Trophoblast cell (in vitro differentiated cells and primary cell): ENCODE measurements at places on chromosomes 6 and 20.

DNA sequence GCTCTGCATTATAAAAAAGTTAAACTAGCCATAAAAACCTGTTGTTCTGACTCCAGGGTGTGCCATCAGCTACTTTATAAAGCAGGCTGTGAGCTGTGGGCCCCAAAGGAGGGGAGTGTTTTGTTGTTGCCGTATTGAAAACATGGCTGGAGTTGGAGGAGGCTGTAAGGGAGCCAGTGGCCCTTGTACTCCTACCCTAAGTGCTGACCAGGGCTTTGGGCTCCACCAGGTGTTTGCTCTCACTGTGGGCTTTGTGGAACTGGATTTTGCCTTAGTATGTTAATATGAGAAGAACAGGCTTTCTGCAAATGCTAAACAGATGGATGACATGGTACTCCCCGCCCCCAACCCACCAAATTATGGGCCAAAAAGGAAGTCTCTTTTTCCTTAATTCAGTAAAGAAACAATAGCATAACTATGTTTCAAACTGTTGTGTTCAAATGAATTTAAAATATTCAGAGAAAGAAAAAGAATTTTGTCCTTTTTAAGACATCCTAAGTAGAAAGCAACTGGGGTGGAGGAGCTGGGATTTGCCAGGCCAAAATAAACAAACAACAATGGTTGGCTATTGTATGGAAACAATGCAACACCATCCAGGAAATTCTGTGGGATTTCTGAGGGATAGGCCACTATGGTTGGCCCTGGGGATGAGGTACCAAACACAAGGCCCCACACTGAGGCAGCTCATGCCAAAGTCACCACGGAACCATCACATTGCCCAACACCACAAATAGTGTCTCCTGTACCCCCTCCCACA, 63.3 kb downstream of the PLCG1 start:
- no peak for DNase-seq

- DNase-seq: no peak
Measured at GRCh38 chr6:112321322-112321721, 25.8 kb upstream of the RFPL4B start.

DNA sequence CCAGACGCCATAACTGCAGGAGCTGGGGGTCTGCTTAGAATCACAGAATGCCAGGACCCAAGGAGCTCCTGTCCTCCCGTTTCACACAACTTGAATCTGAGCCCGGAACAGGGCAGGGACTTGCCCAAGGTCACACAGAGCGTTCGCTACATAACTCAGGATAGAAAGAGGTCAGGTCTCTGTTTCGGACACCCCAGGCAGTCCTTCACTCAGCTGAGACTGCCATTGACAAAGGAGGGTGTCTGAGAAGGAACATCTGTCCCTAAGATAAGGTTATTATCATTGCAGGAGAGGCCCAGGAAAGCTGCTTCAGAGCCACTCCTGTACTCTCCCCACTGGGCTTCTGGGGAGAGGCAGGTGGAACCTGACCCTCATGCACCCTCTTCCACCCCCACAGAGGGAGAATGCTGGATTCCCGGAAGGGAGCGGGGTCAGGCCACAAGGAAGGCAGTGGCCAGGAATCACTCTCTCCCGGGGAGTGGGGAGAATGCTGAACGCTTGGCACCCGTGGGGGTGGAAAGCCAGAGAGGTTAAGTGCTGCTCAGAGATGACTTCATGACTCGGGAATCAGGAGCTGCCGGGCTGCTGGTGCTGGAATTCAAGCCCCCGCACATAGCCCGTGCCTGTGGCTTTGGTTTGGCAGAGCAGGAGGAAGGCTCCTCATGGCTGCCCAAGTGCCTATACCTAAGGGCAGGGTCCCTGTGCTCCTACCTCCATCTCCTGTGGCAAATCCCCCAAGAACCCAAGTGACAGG, 10.7 kb downstream of the SDC4 start:
- peak; percentile 78 for DNase-seq

DNA sequence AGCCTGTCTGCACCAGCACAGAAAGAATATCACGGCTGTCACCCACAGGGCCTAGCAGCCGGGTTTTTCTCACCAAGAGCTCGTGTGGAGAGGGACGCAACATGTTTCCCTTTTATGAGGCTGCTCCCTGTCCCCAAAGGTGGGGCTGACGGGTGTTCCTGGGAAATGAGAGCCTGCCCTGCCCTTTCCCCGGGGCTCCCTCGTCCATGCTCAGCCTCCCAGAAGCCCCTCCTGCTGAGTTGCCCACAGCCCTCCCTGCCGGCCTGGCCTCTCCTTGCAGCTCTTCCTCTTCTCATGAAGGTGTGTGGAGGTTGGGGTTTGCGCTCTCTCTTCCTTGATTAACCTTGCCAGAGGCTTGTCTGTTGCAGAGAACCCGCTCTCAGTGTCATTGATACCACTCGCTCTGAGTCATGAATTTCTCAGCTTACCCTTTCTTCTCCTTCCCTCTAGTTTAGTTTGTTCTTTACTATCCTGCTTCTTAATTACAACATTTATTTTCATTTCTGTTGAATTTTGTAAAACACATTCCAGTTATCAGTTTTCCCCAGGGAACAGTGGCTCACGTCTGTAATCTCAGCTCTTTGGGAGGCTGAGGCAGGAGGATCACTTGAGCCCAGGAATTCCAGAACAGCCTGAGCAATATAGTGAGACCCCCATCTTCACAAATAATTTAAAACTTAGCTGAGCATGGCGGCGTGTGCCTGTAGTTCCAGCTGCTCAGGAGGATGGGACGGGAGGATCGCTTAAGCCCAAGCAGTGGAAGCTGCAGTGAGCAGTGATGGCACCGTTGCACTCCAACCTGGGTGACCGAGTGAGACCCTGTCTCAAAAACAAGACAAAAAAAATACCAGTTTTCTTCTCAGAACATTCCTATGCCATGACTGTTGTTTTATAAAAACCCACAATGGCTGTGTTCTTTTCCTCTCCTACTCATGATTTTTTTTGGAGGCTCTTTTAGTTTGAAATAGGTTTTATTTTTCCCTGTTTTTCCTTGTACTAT, 103.8 kb downstream of the TMEM242 start:
- DNase-seq: no peak

DNA sequence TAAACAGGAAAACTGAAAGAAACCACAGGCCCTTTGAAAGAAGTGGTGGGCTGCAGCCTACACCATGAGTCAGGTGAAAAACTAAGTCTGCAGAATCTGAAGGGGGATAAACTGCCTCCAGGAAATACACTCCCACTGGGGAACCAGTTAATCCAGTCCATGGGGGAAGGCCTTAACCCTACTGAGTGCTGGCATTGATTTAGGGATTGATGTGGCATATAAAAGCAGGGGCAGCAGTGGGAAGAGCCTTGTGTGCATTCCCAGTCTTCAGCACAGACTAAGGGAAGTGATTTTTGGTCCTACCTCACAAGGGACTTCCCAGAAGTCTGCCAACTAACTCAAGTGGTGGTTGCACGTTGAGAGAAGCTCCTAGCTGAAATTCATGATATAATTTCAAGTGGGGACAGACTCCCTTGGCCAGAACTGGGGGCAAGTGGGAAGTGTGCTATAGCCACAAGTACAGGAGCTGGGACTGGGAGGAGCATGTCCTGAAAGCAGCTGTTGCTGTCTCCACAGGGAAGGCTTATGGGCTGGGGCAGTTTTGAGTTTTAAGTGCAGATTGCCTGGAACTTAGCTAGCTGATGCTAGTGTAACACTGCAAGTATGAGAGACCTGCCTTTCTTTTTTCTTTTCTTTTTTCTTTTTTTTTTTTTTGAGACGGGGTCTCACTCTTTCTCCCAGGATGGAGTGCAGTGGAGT, 31.2 kb downstream of the CITED2 start:
- no peak for DNase-seq

DNA sequence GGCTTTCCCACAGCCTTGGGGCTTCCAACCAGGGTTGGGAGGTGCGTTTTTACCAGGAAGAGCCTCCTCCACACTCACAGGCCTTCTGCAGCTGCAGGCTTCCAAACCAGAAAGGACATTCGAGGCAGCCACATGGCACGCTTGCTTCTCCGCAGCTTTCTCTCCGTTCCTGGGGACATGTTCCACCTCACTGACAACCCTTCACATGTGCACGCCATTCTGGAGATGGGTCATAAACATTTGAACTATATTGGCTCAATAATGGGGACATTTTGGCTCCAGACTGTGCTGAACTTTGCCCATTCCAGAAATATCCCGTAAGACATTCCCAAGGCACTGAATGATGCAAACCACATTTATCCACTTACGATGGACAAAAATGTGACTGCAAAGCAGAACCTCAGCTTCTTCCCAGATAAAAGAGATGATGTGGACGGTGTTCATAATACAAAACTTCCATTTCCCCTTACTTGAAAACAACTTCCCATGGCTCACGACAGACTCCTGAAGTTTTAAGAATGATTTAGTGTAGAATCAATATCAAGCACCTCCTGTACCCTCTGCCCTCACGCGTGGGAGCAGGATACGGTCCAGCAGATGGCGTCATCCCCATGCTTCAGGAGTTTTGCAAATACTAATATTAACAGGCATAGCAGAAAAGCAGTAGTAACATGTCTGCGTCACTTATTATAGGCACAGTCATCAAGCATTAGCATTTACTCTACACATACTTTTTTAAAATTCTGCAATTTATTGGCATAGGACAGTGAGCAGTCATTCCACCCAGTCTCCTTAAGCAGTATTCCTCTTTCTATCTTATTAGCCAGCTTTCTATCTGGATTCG, 25.4 kb upstream of the FOXF2 start:
- DNase-seq: no peak

- no peak for DNase-seq
Measured at GRCh38 chr6:134245041-134245440, 72.9 kb downstream of the SGK1 start.

DNA sequence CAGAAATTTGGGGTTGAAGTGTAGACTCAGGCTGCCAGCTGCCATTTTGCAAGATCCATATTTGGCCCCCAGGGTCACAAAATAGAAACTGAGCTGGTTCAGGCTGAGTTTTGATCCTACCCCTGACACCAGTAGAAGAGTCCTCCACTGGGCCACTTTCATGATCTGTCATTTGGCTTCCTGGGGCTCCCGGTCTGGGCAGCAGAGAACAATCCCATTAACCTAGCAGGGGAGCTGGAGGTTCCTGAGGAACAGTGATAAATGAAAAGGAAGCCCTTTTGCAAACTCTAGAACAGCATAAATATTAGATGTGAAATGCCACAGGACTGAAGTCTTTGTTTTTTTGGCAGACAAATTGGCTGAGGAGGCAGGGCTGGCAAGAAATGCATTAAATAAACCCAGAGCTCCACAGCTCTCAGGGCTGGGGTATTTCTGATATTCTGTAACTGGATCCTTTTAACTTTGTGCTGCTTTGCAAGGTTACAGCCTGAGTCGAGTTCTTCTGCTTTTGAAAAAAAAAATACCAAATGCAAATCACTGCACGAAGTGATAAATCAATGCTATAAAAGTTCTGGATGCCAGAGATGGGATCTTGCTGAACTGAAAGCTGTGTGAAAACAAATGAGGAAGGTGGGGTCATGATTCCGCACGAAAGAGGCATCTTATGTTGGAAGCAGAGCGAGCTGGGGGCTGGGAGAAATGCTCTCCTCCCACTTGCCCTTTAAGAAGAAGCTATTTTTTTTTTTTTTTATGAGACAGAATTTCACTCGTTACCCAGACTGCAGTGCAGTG, 64.4 kb downstream of the SULF2 start:
- DNase-seq: no peak

DNA sequence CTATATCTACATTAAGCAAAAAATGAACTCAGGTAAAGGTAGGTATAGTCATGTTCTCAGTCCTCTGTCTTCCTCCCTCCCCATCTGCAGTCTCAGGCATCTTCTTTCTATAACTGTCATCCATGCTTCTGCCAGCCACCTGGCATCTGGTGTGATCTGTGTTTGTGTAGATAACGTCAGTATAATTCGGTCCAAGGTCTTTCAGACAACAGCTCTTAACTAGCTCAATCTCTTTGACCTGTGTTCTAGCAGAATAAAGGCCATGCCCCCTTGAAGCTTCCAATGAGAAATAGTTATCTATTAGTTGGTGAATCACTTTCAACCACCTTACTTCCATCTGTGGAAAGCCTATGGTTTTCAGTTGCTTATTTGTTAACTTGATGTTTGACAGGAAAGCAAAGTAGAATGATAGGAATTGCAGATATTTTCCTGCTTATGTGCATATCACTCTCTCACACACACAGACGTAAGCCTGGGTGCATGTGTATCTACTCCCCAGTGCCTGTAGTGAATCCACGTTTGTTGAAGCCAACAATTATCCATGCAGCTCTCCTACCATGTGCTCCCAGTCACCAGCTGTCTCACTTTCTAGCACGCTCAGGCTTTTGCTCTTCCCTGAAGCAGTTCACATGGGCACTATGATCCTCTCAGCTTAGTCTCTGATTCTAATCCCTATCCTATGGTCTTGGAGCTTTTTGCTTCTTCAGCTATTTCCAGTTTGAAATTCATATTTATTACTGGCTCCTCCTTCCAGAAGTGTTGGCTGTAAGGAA, 433.7 kb upstream of the MANEA start:
- no peak for DNase-seq

- DNase-seq: peak; percentile 96
Measured at GRCh38 chr6:2938632-2939083, 32.7 kb downstream of the SERPINB6 start.

DNA sequence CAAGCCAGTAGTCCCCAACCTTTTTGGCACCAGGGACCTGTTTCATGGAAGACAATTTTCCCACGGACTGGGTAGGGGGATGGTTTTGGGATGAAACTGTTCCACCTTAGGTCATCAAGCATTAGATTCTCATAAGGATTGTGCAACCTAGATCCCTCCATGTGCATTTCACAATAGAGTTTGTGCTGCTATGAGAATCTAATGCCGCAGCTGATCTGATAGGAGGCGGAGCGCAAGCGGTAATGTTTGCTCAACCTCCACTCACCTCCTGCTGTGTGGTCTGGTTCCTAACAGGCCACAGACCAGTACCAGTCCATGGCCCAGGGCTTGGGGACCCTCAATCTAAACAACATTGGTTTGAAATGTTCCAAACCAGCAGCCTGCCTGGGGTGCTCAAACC, 137.0 kb upstream of the STXBP5 start:
- no peak for DNase-seq

DNA sequence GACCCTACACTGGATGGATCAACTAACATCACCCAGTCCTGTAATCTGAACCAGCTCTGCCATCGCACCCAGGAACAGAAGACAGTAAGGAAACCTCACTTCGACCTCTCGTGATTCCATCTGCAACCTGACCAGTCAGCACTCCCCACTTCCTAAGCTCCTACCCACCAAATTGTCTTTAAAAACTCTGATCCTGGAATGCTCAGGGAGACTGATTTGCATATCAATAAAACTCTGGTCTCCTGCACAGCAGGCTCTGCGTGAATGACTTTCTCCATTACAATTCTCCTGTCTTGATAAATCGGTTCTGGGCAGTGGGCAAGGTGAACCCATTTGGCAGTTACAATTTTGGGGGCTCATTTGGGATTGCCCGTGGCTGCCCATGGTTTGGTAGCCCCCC, 18.3 kb upstream of the AGPAT4 start:
- no peak for DNase-seq

- peak; percentile 69 for DNase-seq
Measured at GRCh38 chr6:2434116-2434515, 188.7 kb upstream of the GMDS start.
